ENCODE measurements at places on chromosomes 5 and 9. TPM values are rescaled to one million over a fixed set of nuclear protein-coding genes. Genes with fewer than 3 reads are reported as not detected.

The CCNJL gene
- polyA plus RNA-seq: 7.4 TPM

- DNase-seq: no peak
These were observed 2.8 kb upstream of the IL5 start for GRCh38 chr5:132546108-132546507.

DNA sequence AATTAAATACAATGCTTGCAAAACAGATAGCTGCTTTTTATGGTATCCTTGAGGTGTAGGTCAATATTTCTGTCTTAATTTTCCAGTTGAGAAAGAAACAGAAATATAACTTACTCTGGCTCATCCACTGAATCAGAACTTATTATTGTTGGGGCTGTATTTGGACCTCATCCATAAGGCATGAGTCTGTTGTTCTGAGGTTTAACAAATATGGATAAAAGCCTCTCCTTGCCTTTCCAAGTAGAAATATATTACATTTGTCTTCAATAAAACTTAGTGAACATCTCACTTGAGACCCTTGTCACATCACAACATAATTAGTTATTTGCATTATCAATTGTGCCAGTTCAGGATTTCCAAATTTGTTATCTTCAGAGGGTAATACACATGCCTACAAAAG, 525.8 kb downstream of the AGTPBP1 start:
- no peak for DNase-seq

The SLCO6A1 gene
- polyA plus RNA-seq: not detected

DNA sequence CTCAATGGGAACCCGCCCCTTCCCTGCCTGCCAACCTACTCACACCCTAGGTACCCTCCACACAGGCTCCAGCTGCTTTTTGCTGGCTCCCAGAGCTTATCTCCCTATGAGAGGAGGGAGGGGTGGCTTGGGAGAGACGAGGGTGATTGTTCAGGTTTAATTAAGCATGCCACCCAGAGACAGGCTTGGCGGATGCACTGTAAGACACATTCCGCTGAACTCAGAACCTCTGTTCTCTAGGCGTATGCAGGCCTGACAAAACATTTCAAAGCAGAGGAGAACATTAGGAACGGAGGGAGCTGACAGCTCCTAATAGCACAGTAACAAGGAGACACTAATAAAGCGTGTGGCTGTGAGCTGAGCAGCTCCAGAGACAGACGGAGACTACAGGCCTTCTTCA, 80.1 kb downstream of the TRIM32 start:
- DNase-seq: no peak

DNA sequence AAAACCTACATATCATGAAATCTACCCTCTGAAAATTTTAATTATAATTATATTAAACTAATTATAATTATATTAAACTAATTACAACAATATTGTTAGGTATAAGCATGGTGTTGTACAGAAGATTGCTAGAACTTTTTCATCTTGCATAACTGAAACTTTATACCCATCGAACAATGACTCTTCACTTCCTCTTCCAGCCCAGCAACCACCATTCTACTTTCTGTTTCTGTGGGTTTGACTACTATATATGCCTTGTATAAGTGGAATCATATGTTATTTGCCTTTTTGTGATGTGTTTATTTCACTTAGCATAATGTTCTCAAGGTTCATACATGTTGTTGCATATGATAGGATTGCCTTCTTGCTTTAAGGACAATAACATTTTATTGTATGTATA, 274.2 kb upstream of the CCNH start:
- DNase-seq: no peak

DNA sequence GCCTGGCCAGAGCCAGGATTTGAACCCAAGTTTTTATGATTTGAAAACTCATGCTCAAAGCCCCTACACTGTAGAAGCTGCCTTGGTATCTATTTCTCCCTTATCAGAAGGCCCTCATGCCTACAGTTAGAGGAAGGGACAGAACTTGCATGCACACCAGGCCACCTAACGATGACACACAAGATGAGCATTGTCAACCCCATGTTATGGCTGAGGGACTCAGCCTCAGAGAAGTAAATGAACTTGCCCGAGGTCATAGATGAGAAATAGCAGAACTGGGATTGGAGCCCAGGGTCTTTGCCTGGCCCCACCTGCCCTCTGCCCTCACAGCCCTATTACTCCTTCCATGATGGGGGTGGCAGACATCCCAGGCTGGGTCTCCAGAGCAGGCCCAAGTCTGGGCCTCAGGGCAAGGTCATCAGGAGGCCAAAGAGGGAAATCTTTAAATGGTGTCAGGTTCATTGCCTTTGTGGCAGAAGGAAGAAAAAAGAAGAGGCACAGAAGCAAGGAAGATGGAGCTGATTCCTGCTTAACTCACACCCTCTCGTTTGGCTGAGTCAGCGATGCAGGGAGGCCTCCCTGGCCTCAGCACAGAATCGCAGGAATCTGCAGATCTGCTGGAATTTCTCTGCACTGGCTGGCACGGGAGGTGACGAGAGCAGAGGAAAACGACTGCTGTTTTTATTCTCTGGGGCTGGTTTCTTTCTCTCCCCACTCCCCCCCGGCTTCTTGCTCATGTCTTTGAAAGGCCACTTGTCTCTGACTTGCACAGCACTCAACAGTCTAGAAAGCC, 20.6 kb upstream of the CRB2 start:
- DNase-seq: no peak

DNA sequence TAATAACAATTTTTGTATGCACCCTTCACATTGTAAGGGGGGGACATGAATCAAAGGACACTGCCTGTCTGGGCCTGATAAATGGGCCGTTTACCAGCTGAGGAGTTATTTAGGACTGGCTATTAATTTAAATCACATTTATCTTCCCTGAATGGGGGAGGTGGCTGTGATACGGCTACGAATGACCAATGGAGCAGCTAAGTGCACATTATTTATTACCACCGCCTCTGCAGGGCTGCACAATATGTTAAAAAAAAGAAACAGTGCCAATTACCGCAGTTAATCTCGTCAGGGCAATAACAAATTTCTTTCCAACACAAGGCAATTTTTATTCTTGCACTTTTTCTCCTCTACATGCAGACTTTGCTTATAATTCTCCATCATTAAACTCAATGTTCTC, 318.4 kb downstream of the IRX2 start:
- no peak for DNase-seq

The MYO10 gene
- polyA plus RNA-seq: 68.9 TPM

GRCh38 chr5:83844449-83845068, 123.9 kb upstream of the HAPLN1 start:
- DNase-seq: peak; percentile 2

- no peak for DNase-seq
These were observed 476.3 kb downstream of the CCDC171 start for GRCh38 chr9:16029046-16029615.

The ANKRD31 gene
- polyA plus RNA-seq: 0.15 TPM

DNA sequence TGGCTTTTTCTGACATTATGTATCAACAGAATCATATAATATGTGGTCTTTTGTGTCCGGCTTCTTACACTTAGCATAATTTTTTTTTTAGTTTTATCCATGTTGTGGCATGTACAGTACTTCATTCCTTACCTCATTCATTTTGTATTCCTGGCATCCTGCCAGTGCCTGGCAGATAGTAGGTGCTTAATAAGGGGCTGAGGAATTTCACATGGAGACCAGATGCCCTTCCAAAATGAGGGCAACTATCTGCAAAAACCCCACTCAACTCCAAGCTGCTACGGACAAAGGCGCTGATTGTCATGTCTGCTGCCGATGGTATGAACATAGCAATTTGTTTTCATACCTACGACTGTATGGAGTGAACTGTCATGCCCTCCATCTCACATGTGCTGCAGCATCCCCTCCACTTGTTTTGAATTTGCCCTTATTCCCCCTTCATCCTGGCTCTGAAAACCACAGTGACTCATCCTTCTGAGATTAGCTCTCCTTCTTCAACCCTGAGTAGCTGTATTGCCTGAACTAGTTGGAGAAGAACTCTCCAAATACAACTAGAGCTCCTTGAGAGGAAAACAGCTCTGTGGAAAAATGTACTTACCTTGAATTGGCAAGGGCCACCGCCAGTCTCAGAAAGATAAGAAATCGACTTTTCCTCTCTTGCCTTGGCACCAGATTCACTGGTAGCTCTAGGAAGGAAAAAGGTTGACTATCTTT, 41.3 kb upstream of the FOXE1 start:
- no peak for DNase-seq

DNA sequence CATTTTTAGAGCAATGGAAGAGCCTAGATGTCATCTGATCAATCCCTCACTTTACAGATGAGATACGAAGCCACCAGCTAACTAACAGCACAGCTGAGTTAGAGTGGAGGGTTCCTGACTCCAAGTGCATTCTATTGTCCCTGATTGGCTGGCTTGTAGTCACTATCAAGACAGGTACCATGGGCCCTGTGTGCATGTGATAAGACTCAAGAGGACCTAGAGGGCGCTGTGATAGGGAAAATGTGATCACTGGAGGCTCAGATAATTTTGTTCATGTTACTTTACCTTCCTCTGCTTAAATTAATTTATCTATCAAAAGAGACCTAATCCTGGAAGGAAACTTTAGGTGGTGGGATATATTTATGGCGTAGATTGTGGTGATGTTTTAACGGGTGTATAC, 19.5 kb upstream of the SNAPC3 start:
- peak; percentile 69 for DNase-seq

The CDH18 gene
- not detected for polyA plus RNA-seq

The NR2F1-AS1 gene
- 5.5 TPM for polyA plus RNA-seq

DNA sequence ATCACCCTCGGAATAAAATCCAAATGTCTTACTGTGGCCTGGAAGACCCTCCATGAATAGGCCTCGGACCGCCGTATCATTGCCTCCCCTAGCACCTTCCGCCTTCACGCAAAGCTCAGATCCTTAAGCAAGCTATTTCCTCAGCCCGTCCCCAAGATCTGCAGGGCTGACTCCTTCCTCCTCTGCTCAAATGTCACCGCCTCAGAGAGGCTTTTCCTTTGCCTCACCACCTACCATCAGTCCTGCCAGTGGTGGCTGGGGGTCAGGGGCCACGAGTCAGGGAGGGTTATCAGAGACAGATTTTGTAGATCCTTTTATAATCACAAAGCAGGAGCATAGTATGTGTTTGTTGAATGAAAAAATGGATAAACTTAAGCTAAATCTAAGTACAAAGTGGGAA, 74.4 kb upstream of the KIF2A start:
- DNase-seq: no peak

DNA sequence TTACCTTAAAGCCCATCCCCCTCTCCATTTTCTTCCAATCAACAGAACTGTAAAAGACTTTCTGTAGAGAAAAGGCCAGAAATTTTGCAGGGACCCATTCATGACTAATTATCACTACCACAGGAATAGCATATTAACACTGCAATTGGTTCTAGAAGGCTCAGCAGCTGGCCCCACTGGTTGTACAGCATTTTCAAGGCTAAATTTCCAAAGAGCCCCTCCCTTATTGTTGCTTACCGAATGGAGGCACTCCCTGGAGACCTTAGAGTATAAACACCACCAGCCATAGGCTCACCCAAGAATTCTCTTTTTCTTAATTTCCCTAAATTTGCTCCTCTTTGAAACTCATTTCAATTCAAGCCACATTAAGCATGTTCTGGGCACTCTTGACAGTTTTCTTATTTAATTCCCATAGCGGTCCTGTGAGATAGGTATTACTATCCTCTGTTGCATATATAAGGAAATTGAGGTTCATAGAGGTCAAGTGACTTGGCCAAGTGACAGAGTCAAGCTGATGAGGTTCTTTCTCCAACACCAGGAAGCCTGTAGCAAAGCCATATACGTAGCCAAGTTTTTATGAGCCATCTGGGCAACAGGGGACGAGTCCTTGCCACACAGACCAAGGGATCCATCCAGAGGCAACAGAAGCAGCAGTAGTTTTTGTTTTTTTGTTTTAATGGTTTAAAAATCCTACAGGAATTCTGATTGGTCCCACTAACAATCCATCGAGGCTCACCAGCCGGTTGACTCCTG, 83.9 kb upstream of the NR5A1 start:
- DNase-seq: no peak

The SH3RF2 gene
- polyA plus RNA-seq: 3.9 TPM

DNA sequence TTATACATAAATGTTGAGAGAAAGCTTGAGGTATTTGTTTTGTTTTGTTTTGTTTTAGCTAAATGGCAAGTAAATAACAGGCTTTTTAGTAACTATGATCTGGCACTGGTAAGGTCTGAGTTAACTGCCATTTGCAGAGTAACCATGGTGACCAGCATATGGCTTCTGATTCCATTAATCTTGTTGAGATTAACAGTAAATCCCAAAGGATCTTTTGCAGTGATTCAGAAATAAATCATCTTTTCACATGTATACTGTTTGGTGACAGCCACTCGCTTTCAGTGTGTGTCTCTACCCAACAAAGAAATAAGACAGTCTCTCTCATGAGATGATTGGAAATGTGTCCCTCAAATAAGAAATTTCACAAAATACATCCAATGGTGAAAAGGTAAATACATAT, 235.6 kb downstream of the RAB3C start:
- DNase-seq: no peak

The INSYN2B gene
- 0.46 TPM for polyA plus RNA-seq

DNA sequence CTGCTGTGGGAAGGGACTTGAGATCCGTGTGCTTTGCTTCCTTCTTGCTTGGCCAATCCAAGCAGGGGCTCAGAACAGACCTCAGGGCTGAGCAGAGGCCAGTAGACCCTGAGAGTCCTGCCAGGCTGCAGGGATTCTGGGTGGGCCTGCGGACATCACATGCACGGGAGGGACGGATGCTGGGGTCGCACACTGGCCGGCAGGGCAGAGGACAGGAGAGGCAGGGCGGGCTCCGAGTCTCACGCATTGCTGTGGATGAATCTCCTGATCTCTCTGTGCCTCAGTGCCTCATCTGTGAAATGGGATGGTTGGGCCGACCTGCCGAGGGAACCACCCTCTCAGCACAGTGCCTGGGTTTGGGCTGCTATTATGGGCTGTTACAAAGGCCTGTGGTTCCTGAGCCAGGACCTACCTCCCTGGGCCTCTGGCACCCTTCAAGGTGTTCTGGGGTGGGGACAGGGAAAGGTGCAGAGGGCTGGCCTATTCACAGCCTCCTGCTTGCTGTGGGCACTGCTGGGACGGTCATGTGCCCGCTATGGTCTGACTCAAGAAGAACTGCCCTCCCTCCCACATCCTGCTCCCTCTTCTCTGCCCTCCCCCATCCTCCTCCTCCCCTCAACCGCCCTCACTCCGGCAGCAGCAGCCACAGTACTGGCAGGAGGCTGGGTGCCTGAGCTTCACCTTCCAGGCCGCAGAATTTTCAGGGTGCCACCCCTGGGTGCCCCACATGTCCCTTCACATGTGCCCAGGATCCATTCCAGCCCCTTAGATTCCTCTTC, 43.3 kb downstream of the NCS1 start:
- no peak for DNase-seq

DNA sequence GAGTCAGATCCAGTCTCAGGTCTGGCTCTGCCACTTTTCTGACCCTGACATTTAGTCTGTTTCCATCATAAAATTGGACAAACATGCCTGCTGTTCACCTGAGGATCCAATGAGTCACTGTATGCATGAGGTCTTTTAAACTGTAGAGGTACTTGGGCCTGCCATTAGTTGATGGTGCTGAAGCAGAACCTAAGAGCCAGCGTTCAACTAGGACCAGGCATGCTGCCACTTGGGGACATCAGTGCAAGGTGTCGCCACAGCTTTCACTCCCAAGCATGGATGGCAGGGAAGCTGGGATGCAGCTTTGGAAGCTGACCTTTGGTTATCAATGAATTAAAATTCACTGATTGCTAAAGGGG, 37.1 kb downstream of the NEUROG1 start:
- DNase-seq: no peak

The STPG3 gene
- not detected for polyA plus RNA-seq

All from A549 (cell line).